Stimulated activated CD4-positive, alpha-beta T cell treated with anti-CD3 and anti-CD28 coated beads, Interleukin-15, amount 100 ng/mL, for 48 hours (primary cell): ENCODE measurements at places on chromosomes 12 and 14.

GRCh38 chr14:53409289-53409688 is 256.2 kb upstream of the DDHD1 start:
- no peak for DNase-seq

DNA sequence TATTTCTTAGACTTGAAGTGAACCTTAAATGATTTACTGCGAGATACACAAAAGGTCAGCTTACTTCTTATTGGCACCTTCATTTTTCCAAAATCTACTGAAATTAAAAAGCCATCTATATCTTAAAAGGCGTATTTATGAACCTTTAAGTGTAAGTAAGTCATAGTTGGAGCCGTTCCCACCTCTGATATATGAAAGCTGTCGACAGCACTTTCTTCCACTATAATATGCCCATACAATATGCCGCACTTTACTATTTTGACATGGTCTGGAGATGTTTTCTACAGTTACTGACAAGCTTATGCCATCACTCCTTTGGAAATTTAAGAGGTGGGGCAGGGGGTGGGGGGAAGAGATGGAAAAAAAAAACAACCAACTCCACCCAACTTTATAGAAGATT is 155.3 kb downstream of the PHETA1 start:
- no peak for DNase-seq

- no peak for DNase-seq
Observed at GRCh38 chr12:64142784-64143183, 79.3 kb downstream of the KICS2 start.

DNA sequence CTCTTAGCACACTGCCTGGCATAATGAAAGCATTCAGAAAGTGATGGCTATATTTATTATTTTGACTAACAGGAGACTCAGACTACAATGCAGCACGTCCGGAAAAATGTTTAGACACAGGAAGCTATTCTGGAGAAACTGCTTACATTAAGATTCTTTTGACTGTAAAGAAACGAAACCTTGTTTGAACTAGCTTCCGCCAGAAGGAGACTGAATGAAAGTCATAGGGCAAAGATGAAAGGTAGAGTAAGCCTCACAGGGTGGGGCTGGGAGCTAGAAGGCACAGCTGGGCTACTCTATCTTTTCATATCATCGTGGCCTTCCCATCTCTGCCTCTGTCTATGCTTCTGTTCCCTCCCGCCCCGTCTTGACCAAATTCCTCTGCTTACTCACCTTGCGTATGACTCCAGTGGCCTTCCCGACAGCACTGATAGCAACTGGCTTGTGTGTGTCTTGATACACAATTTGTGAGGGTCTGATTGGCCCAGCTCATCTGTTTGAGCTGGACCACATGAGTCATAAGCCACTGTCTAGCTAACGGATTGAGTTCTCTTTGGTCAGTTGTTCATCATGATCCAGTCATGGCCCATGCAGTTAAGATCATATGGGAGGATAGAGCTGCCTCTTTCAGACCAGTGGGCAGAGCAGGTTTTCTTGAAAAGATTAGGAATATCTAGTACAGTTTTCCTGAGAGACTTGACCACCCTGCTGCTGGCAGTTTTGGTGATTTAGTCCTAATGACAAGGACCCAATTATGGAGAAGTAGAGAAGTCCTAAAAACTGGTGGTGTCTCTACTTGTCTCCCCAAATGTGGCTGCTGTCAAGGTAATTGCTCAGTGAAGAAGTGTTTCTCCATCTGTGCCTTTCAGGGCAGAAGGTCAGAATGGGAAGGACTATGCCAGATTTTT is 151.5 kb upstream of the SLC38A2 start:
- DNase-seq: peak; percentile 42
